ENCODE measurements at places on chromosomes 1 and 21.

DNA sequence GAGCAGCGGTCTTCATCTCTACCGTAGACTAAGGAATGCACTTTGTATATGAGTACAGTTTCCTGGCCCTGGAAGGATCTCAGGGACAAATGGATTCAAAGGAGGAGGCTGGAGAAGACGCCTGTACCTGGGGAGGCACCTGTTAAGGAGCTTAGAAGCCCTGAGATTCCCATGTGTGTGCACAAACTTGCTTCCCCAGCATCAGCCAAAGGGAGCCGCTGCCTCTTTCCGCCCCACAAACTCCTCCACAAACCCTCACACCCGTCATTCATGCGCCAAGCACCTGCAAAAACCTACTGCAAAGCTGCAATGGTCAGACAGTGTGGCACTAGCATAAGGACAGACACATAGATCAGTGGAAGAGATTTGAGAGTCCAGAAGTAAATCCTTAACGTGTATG lies 54.5 kb downstream of the RRAGC start:
- no peak for DNase-seq

- no peak for DNase-seq
These were observed 37.5 kb downstream of the CAMTA1 start for GRCh38 chr1:6822530-6823359.

- DNase-seq: peak; percentile 19
These were observed 83.9 kb downstream of the BCAR3 start for GRCh38 chr1:93597709-93598108.

DNA sequence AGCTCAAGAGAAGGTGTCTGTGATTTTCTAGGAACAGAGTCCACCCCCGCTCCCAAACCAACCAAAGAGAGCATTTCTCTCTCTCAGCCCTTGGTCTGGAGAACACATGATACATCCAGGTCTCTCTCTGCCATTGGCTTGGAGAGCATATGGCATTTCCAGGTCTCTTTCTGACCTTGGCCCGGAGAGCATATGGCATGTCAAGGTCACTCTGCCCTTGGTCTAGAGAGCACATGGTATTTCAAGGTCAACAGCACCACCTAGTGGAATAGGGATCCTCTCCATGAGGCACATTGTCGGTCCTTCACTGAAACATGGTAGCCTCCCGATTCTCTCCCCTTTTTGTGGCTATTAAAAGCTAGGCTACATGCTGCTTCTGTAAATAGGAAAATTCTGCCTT lies 437.7 kb upstream of the OLFM3 start:
- DNase-seq: no peak

DNA sequence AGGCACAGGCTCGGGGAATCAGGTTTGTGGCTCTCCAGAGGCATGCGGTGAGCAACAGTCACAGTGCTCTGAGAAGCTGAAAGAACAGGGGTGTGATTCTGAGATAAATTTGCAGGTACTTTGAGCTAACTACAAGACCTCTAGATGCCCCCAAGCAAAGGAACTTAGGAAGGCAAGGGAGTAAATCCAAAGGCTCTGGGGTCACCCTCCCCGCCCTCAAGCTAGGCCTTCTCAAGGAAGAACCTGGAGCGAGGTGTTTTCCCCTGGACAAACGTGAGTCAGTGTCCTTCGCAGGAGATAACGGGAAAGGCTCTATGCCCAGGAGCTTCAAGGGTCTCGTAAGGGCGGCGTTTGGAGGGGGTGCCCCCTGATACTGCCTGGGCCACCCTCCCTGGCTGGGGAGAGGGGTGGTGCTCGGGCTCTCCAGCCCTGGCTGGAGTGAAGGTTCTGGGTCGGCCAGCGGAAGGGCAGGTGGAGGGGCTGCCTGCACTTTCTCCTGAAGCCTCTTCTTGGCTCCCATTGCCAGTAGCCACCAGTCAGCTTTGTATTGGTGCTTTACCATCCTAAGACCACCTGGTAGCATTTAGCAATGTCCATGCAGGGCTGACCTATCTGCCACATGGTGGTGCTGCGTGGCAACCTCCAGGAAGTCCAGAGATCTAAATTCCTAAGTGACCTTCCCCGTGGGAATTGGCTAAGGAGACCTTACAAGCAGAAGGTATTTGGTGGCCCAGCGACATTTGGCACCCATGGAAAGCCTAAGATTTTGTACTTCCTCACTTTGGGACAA lies 44.0 kb downstream of the GPR161 start:
- DNase-seq: no peak

GRCh38 chr1:168320800-168321450 lies 40.2 kb downstream of the TBX19 start:
- no peak for DNase-seq

GRCh38 chr1:162633081-162633762 lies 958 bp downstream of the DDR2 start:
- DNase-seq: no peak

DNA sequence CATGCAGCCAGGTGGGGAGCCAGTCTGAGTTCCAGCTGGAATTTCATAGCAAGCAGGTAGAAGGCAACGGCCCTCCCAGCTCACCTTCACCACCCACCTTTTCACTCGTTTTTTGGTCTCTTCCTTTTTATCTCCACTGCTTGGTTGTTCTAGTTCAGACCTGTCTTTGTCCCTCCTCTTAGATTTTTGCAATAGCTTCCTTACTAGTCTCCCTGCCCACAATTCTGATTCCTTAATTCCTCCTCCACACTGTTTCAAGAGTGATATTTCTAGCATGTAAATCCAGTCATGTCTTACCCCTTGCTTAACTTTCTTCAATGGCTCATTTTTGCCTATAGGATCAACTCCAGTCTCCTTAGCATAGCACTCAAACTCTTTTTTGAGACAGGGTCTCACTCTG lies 119.6 kb downstream of the TMEM53 start:
- no peak for DNase-seq

DNA sequence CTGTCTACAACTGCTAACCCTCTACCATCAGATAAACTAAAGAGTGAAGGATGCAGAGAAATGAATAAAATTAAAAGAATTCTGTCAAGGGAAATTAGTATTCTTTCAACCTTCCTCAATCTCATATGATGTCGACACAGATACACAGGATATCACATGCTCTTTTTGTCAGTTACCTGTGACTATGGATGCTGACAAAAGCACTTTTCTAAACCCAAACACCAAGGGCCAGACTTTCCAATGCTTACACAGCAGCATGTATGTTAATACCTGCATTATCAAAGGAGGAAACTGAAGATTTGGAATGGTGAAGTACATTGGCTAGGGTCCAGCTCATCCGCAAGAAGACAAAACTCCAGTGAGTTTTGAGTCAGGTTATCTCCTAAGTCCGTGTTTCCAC lies 294.0 kb downstream of the SMYD3 start:
- no peak for DNase-seq

- no peak for DNase-seq
These were observed 547 bp downstream of the FOXD2 start for GRCh38 chr1:47438165-47439016.

DNA sequence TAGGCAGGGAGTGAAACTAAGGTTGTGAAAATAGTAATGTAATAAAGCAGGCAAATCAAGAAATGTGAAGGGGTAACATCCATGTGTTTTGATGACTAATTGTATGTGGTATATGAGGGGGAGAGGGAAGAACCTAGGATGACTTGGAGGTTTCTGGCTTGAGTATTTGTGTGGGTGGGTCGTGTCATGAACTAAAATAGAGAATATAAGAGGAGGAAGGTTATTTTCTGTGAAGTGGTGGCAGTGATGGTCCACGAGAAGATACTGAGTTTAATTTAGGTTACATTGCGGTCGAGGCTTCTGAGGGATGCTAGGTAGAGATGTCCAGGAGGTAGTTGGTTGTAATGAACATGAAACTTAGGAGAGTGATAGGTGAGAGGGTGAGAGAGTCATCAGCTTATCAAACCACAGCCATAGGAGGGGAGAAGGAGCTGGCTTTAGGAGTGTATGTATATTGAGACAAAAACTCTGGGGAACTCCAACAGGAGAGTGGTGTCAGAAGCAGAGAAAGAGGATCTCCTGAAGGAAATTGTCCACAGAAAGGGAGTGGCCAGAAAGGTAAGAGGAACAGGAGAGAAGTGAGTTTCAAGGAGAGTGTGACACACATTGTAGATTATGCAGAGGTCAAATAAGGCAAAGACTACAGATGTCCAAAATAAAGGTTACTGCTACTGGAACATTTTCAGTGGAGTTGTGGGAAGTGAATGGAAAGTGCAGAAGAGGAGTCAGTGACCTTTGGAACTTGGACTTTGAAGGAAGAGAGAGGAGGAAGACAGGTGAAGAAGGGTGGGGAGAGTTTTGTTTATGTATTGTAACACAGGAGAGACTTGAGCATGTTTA lies 89.0 kb upstream of the MACF1 start:
- no peak for DNase-seq

DNA sequence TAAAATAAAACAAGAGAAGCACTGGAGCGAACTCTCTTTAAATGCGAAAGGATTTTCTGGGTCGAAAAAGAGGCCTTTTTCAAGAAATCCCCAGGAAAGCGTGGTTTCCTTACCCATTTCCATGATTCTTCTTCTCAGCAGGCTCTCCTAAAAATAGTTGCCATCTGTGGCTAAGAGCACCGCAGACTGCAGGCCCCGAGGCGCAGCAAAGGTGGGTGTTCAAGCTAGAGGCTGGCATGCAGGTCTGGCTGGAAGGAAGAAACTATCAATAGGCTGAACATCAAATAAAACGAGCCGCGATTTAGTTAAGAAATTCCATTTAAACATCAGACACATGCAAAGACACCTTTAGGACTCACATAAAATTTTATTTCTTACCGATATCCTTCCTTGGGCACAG lies 135.1 kb downstream of the ADAMTS1 start:
- DNase-seq: no peak

GRCh38 chr1:114116086-114116485 lies 37.6 kb downstream of the SYT6 start:
- no peak for DNase-seq

- DNase-seq: no peak
These were observed 7.8 kb upstream of the CHI3L2 start for GRCh38 chr1:111219557-111220286.

- DNase-seq: no peak
These were observed 229.6 kb upstream of the JUN start for GRCh38 chr1:59013276-59013927.

DNA sequence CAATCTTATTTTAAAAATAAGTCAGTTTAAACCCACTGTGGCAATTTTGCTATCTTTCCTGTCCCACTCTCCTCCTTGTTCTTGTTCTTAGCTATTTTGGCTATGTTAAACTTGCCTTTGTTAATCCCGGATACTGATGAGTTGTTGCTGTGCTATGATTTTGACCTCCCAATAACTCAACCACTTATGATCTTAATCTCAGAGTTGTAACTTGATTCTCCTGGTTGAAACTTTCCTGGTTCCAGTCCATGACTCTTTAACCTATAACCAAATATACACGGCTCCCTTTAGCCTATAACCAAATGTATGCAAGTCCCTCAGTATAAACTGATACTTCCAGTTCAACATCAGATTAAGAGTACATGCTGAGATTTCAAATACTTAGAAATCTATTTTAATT lies 15.6 kb upstream of the ACADM start:
- no peak for DNase-seq

- no peak for DNase-seq
These were observed 89.6 kb downstream of the PKN2 start for GRCh38 chr1:88773540-88774150.

GRCh38 chr1:230303822-230304221 lies 122.3 kb downstream of the PGBD5 start:
- no peak for DNase-seq

DNA sequence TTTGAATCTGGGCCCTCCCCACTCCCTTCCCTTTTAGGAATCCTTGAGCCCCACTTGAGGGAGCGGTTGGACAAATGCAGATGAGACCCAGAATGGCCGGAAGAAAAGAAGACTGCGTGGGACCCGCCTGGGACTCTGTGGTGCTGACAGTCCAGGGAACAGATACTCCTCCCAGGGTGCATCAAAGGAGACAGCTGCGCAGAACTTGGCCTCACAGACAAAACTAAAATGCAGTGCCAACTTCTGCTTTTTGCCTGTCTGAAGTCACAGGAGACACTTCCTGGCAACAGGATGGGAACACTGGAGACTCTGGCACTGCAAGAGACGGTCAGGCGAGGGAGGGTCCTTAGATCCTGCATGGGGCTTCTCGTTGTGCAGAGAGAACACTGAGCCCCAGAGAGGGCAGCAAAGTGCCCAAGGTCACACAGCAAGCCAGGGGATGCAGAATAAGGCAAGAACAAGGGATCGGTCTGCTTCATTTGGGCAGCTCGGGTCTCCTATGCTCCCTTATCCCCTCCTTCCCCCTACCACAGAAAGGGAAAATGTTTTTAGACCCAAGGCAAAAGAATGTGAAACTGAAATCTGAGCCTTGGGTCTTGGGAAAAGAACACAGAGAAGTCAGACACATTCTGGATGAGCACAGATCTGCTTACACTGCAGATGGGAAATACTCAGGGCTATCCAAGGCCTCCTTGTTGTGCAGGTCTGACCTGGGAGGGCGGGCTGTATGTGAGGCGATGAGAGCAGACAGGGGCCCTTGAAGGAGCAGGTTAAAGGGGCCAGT lies 182.4 kb downstream of the TRABD2B start:
- DNase-seq: no peak

GRCh38 chr1:70190180-70190579 lies 15.2 kb downstream of the LRRC40 start:
- no peak for DNase-seq

GRCh38 chr1:181318022-181318857 lies 165.1 kb upstream of the CACNA1E start:
- no peak for DNase-seq

- DNase-seq: no peak
These were observed 8.3 kb downstream of the RHOC start for GRCh38 chr1:112698366-112699310.

GRCh38 chr1:99004254-99004860 lies 304 bp downstream of the PLPPR5 start:
- DNase-seq: no peak

GRCh38 chr1:16038620-16038912 lies 5.0 kb upstream of the CLCNKB start:
- DNase-seq: no peak

- no peak for DNase-seq
These were observed 765 bp upstream of the HIPK1 start for GRCh38 chr1:113928187-113928930.

- no peak for DNase-seq
These were observed at the start of gene LDLRAD1 for GRCh38 chr1:54017979-54018378. Gene LDLRAD1, minus strand, starts transcription at chr1:54018186. Its CDS starts 74 bp downstream, at chr1:54018112.

GRCh38 chr1:185409763-185410528 lies 92.9 kb upstream of the IVNS1ABP start:
- DNase-seq: no peak
